ENCODE measurements at places on chromosomes 5 and 9.

- DNase-seq, result no peak
Measured at GRCh38 chr5:67268231-67269021, 71.8 kb upstream of the CD180 start.

- no peak for DNase-seq
Measured at GRCh38 chr5:160520609-160521391, 99.1 kb downstream of the PTTG1 start.

- no peak for DNase-seq
Measured at GRCh38 chr5:13629218-13629617, 315.3 kb downstream of the DNAH5 start.

DNA sequence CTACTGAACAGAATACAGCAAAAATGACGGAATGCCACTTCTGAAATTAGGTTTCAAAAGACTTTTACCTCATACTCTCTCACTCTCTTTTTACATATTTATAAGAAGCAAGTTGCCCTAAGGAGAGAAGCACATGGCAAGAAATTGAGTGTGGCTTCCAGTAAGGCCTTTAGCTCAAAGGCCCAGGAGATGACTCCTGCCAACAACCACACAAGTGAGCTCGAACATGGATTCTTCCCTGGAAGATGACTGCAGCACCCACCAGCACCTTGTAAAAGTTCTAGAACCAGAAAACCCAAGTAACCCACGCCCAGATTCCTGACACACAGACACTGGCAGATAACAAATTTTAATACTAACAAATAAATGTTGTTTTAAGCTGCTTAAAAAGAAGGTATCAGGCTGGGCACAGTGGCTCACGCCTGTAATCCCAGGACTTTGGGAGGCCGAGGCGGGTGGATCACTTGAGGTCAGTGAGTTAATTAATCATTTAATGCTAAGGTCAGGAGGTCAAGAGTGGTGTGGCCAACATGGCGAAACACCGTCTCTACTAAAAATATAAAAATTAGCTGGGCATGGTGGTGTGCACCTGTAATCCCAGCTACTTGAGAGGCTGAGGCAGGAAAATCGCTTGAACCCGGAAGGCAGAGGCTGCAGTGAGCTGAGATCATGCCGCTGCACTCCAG lies 17.0 kb downstream of the PTBP3 start:
- no peak for DNase-seq

GRCh38 chr9:134561427-134562145 lies 80.0 kb upstream of the COL5A1 start:
- DNase-seq, result no peak

- no peak for DNase-seq
Measured at GRCh38 chr5:32814620-32815019, 103.5 kb downstream of the NPR3 start.

DNA sequence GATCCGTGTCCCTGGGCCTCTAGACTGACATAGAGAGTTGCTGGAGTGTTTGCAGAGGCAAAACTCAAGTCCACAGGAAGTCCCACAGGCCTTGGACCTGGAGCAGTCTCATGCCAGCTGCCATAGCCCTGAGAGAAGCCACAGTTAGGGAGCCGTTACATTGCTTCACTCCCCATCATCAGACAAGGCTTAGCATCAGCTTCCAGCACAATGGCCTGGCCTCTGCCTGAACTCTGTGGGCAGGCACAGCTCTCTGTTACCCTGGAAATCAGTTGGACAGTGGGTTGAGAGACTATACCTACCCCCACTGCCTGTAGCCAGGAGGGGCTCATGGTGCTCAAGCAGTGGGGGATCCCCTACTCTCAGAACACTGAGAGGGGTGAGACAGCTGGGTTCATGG lies 16.2 kb upstream of the C9orf72 start:
- DNase-seq, result no peak

- DNase-seq, result no peak
Measured at GRCh38 chr5:58412932-58413331, 47.0 kb downstream of the PLK2 start.

DNA sequence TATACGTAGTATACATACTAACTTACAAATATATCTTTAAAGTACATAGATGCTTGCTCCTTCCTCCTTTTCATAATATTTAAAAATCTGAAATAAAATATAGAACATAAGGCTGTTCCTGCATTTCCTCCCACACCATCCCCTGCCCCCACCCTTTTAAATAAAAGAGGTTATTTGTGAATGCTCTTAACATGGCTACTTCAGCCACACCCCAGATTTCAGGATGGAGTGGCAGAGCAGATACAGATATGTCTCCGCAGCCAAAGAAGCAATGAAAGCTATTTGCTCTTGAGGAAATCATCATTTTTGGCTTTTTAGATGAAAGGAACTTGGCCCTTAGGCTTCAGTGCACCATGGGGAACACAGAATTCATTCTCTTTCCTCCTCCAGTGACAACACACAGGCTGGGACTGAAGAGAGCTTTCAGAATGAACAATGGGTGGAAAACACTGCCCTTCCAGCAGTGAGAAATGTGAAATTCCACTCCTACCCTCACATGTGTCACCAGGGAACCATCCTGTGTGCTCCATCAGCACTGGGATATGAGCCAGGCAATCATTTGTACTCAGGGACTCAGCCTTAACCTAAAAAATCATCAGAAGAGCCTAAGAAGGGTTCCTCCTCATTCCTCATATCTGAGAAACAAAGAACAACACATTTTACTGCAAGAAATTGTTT lies 134.3 kb downstream of the PPP2R2B start:
- DNase-seq, result no peak

DNA sequence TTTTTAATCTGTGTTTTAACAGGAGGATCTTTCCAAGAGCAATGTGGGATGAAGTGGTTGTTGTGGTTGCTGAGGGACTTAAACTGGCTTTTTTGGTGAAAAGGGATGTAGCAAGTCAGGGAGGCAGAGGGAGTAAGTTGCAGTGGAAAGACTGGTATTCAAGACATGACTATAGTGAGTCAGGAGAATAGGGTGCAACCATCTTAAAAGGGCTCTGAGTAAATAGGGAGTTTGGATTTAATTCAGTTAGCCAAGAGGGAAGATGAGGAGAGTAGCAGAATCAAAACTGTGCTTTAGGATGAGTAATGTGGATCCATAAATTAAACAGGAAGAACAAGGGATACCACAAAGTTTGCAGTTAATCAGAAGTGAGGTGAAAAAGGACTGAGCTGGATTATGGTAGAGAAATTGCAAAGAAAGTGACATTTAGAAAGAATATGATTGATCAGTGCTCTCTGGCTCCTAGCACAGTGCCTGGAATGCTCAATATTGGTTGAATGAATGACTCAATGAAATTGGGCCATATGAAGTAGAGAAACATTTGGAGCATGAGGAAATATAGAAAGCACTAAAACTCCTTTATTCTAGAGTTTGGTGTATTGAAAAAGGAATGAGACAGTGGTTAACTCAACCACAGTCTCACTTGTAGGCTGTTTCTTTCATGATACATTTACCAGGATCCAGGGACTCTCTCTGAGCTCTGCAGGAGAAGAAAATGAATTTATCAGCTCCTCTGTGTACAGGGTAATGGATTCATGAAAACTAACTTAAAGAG lies 5.1 kb downstream of the POLR3G start:
- DNase-seq, result no peak

GRCh38 chr5:133890776-133891280 lies 77.6 kb downstream of the C5orf15 start:
- no peak for DNase-seq

- DNase-seq, result no peak
Measured at GRCh38 chr5:53991942-53992341, 318.4 kb downstream of the ARL15 start.

DNA sequence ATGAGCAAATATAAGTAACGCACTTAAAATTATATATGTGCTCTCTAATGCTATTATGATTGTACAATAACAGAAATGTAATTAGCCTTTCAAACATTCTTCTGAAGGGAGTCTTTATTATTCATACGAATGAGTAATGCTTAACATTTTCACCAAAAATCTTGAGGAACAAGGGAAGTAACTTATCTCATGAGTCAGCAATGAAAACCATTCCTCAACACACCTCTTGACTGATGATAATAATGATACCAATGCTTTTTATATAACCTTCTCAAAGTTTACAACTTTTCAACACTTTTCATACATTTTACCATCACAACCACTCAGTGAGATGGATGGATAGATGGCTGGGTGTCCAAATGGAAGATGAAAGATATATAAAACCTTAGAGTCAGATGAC lies 369.3 kb downstream of the BNC2 start:
- DNase-seq, result no peak

DNA sequence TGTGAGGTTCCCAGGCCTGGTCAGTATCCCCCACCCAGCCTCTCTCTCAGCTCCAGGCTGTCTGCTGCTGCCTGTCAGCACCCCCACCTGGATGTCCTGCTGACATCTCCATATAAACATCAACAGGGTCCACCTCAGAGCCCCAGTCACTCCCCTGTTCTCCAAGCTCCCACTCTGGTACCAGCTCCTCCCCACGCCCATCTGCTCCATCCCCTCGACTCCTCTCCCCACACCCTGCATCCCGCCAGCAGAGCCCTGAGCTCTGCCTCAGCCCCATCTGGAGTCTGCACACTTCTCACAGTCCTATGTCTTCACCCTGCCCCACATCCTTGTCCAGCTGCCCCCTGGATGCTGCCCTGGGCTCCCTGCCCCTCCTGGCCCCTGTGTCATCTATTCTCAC lies 67.7 kb upstream of the LRRTM2 start:
- DNase-seq, result no peak

DNA sequence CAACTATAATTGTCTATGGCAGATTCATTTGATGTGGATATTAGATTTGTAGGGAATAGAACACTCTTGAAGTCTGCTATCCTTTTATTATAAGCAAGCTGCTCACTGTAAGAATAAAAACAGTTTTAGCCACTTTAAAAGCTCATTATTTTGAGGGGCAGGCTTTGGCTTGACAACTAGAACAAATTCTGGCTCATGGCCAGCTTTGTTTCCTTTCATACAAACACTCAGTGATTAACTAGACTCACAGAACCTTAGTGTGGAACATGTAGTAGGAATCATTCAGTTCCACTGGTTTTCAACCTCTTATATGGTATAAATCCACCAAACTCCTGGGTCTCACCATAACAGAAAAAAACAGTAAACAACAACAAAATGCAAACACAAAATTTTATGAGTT lies 27.4 kb upstream of the CEP120 start:
- no peak for DNase-seq

DNA sequence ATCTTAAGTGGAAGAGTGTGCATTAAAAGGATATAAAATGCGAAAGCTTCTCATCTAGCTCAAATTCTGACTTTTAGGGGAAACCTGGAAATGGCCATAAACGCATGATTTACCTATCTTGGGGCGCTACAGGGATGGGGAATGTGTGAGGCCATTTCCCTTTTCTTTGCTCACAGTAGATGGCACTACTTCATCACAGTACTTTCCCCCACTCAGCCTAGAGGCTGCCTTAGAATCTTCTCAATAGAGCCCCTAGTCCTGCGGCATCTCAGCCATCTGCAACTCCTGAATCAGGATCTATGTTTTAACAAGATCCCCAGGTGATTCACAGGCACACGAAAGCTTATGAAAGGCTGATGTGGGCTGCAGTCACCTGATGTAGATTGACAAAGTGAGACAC lies 110.8 kb downstream of the LHFPL2 start:
- DNase-seq, result no peak

DNA sequence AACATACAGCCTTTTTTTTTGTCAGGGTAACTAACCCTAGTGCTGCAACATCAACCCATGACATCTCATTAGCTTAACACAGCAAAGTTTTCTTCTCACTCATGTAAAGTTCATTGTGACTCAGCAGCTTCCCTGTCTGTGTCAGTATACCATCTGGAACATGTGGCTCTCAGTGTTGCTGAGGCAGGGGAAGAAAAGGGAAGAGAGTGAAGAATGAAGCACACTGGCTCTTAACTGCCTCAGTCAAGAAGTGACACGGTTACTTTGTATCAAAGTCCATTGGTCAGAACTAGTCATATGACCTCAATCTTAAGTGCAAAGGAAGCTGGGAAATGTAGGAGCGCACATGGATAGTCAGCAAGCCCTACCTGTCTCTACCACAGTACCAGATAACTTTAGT lies 185.0 kb upstream of the ELL2 start:
- DNase-seq, result no peak
